ENCODE measurements at places on chromosomes 12 and 14. TPM values are rescaled to one million over a fixed set of nuclear protein-coding genes. Genes with fewer than 3 reads are reported as not detected.

SLC39A5 gene
- total RNA-seq = 0.52 TPM

WNT1 gene
- not detected for total RNA-seq

GOLGA5 gene
- 56.5 TPM for total RNA-seq

SRRM4 gene
- total RNA-seq = under 0.01 TPM

NEDD8 gene
- total RNA-seq = 269 TPM

DNA sequence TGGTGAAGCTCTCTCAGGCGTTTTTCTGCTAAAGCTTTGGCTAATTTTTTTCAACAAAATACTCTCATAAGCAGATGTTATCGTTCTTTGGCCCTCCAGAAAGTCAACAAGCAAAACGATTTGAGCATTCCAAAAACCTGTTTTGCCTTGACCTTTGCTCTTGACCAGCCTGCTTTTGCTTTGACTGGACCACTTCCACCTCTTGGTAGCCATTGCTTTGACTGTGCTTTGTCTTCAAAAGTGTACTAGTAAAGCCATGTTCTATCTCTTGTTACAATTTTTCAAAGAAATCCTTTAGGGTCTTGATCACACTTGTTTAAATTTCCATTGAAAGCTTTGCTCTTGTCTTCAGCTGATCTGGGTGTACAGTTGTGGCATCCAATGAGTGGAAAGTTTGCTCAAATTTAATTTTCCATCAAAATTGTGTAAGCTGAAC is 10.7 kb upstream of the ARID4A start:
- no peak for DNase-seq

DNA sequence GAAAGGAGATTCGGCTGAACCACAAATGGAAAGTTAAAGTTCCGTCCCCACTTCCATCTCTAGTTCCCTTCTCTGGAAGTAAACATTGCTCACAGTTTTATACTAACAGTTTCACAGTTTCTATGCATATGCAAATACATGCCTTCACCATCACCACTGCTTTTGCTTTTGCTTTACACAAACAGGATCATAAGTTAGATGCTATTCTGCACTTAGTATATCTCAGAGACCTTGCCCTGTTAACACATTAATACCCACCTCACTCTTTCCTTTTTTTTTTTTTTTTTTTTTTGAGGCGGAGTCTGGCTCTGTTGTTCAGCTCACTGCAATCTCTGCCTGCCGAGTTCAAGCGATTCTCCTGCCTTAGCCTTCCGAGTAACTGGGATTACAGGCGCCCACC is 890 bp downstream of the TEP1 start:
- no peak for DNase-seq

- no peak for DNase-seq
These were observed at the start of gene PMCH for GRCh38 chr12:102197789-102198188. Gene PMCH, minus strand, starts transcription at chr12:102197833. Its CDS starts 63 bp downstream, at chr12:102197770.

- DNase-seq = peak; percentile 29
These were observed 814 bp downstream of the ANKRD13A start for GRCh38 chr12:109999983-110000505.

GRCh38 chr12:89179245-89179644 is 173.1 kb downstream of the DUSP6 start:
- no peak for DNase-seq

GRCh38 chr12:120066341-120066740 is 50.2 kb downstream of the RAB35 start:
- DNase-seq = no peak

DNA sequence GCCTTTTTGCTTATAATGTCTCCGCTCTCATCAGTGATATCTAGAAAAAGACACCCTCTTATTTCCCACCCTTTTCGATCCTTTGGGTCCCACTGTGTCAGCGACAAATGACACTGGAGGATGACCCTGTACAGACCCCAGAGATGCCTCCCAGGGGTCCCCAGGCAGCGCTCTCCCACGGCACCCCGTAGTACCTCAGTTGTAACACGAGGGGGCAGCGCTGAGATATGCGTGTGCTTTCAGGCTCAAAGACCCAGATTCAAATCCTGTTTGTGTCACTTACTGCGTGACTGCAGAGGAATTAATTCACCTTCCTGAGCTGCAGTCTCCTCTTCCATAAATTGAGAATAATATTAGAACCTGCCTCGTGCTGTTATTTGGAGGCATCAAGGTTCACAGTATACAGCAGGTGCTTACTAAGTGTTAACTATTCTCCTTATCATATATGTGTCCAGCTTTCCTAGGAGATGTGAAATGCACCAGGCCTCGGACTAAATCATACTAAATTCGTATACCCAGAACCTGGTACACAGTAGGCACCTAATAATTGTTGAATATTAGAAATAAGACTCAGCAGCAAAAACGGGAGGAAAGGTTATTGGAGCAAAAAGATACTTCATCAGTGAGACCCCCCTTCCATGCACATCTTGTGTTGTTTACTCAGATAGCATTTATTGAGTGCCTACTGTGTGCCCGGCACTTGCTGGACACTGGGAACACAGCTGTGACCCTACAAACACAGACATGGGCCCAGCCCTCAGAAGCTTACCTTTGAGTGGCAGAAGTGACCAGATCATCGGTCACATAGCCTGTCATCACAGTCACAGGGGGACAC is 99.9 kb downstream of the PHETA1 start:
- DNase-seq = no peak

GRCh38 chr14:90518941-90519256 is 122.1 kb downstream of the CALM1 start:
- no peak for DNase-seq

DNA sequence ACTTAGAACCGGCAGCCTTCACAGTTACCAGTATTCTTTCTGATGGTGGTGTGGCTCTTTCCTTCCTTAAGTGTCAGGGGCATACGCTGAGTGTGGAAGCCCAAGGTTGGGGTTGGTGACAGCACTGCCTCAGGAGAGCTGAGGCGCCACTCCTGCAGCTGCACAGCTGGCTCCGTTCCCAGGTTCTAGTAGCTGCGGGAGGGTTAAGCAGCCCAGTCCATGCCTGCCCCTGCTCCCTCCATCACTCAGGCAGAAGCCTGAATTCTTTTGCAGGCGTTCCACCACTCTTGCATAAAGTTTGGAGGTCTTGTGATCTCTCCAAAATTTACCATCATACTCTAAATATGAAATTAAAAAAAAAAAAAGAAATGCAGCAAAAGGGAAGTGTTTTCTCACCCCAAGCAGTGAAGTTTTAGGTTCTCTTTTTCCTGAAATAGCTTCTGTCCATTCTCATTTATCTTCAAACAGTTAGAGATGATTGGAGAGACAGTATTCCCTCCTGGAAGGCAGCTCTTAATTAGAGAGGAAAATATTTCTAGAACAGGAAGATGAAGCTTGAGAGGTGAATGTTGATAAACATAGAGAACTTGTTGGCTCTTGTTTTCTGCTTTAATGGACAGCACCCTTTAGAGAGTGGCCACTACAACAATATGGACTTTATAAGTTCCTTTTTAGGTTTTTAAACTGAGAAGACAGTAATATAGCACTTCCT is 136.1 kb downstream of the FGD4 start:
- peak; percentile 47 for DNase-seq

DNA sequence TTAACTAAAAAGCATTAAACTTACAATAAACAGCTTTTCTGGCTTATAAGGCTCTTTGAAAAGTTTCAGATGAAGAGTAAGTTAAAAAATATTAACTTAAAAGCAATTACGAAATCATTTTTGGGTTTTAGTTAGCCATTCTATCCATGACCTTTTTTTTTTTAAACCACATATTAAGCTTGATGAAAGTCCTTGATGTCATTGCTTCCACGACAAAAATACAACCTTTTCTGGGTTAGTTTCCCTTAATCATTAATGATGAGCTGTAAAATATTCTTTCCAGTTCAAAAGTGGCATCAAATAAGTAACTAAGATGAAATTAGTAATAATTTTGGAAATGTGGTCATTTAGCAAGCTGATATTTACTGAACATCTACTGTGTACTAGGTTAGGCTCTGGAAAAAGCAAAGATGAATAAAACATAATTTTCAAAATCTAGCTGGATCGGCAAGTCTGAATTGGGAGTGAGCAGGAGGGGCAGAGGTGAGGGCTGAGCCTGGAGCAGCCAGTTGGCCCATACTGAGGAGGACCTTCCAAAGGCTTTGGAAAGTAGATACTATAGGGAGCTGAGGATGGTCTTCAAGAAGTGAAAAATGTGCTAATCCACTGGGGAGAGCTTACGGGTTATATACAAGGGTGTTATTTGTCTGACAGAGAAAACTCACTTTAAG is 345.2 kb downstream of the ZFP36L1 start:
- no peak for DNase-seq

All from uterus (tissue), 4 donors.